ENCODE measurements at places on chromosomes 6 and 20.

GRCh38 chr6:46453741-46454316 lies 37.4 kb downstream of the RCAN2 start:
- DNase-seq = no peak

DNA sequence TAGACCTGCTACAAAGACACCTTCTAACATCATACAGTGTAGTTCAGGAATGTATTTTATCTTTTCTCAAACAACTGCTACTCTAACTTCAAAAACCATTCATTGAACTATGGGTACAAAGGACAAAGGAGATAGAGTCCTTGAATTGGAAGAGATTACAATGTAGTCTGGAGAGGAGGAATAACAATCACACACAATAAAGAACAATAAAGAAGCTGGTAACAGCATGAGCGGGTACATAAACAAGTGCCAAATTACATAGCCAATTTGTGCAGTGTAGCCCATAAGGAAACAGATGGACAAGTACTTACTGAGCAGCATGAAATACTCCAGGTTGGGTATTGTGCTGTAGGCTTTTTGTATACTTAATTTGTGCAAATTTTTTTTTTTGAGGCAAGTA lies 44.3 kb downstream of the OSTM1 start:
- DNase-seq = no peak

DNA sequence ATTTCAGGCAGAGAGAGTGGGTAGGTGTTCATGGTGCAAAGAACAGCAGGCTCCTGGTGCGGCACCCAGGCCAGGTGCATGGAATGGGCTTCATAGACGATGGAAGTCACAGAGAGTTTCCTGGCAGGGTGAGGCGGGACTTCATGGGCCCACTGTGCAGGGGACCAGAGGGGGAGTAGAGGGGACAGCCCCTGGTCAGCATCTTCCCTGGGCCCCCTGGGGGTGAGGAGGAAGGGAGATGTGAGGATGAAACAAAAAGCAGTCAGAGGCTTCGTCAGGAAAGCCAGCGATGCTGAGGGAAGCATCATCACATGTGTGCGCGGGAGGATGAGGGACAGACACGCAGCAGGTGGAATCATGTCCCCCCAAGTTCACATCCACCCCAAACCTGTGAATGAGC lies 2.4 kb upstream of the THBS2 start:
- no peak for DNase-seq

DNA sequence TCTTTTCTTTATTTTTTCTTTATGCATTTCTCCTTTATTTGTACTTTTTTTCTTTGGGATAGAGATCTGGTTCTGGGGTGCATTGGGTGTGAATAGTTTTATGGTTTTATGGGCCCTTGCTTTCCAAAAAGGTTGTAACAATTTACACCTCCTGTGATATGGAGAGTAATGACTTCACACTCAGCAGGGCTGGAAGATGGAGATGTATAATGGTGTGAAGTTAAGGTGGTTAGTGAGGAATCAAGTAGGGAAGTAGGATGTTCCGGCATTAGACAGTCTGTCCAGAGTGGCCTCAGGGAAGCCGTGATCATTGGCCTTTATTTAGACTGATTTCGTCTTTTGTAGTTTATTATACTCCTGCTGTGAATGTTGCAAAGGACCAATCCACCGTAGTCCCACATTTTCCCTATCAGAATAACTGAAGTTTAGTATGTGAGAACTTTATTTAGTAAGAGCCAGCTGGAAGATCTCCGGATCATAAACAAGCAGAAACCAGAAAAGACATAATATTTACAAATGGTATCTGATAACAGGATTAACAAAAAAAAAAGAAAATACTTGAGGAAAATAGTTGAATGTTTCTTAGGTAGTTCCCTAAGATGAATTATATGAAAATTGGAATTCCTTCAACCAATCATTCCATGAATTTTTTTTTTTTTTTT lies 255.5 kb downstream of the TBC1D7 start:
- DNase-seq = no peak

GRCh38 chr6:143068001-143068400 lies 7.3 kb downstream of the AIG1 start:
- no peak for DNase-seq

- no peak for DNase-seq
These were observed 13.2 kb downstream of the SERAC1 start for GRCh38 chr6:158154816-158155215.

DNA sequence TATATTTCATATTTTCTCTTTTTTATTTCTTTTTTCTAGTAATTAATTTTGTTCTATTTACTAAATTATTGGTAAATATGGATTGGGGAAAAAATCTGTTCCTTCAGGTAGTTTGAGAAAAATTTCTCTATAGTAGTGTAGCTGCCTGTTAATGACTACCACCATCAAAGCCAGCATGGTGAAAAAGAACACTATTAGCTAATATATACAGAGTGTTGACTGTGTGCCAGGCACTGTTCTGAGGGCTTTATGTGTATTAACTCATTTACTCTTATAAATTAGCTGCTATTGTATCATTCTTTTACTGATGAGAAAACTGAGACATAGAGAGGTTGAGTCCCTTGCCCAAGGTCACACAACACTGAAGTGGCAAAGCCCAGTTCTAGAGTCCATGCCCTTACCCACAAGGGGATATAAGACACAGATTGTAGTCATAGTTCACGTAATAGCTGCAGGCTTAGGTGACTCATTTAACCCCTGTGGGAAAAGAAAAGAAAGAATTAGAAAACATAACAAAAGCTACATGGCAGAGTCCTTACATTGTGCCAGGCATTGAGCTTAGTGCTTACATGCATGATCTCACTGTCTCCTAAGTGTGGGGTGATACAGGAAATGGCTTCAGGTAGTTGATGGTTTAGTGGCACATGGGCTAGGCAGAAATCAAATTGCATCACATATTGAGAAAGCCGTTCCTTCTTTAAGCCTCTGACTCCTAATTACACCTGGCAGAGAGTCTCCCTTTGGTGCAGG lies 12.2 kb upstream of the AKIRIN2 start:
- peak; percentile 41 for DNase-seq

- no peak for DNase-seq
These were observed 4.9 kb upstream of the LAMA4 start for GRCh38 chr6:112259337-112259675.

- DNase-seq = peak; percentile 81
These were observed 32.8 kb upstream of the GMPR start for GRCh38 chr6:16205377-16206144.

DNA sequence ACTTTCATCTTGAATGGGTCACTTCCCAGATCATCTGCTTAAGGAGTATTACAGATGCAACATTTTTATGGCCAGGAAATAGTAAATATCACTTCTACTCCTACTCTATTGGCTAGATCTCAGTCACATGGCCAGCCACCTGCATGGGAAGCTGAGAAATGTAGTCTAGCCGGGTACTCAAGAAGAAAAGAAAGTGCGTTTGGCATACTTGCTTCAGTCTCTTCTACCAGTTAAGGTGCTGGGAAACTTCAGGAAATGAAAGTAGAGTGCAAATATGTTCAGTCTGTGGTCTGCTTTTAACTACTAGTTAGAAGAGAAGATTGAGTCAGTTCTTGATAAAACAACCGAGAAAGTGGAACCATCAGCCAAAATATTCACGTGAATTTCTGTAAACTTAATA lies 129.2 kb downstream of the PDSS2 start:
- no peak for DNase-seq

DNA sequence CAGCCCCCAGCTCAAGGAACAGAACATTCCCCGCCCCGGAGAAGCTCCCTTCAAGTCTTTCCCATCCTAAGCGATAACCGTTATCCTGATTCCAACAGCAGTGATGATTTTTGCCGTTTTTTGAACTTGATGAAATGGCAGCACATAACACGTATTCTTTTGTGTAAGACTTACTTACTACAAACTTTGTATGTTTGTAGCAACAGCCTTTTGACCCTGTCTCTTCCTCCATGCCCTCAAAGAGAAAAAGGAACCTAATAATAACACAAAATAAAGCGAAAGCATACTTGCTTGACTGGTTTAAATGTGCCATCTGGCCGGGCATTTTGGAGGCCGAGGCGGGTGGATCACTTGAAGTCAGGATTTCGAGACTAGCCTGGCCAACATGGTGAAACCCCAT lies 26.4 kb upstream of the SLC9A8 start:
- DNase-seq = no peak

GRCh38 chr6:135226537-135226936 lies 45.4 kb downstream of the MYB start:
- no peak for DNase-seq

DNA sequence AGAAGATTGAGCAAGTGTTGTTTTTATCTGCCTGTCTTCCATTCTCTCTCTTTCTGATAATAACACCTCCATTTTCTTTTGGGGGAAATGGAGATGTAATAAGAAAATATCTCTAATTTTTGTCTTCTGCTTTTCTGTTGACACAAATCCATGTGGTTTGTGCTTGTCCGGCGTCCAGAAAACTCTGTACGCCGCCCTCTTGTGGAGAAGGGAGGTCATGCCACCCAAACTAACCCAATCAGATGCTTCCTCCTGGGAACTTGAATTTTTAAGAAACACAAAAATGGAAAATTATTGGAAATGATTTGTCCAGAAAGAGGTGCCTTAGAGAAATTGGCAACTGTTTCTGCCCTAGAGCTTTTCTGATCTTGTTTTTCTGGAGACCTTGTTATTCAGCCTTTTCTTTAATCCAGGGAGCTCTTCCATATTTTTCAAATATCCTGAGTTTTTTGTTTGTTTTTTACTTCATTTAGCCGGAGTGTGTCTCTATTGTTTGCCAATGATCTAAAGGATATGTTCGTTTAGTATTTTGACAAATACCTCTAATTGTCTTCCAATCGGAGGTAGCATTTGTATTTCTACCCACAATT lies 17.8 kb upstream of the FNDC1 start:
- DNase-seq = peak; percentile 32
